T-helper 17 cell (primary cell): ENCODE measurements at places on chromosomes 1 and 21.

DNA sequence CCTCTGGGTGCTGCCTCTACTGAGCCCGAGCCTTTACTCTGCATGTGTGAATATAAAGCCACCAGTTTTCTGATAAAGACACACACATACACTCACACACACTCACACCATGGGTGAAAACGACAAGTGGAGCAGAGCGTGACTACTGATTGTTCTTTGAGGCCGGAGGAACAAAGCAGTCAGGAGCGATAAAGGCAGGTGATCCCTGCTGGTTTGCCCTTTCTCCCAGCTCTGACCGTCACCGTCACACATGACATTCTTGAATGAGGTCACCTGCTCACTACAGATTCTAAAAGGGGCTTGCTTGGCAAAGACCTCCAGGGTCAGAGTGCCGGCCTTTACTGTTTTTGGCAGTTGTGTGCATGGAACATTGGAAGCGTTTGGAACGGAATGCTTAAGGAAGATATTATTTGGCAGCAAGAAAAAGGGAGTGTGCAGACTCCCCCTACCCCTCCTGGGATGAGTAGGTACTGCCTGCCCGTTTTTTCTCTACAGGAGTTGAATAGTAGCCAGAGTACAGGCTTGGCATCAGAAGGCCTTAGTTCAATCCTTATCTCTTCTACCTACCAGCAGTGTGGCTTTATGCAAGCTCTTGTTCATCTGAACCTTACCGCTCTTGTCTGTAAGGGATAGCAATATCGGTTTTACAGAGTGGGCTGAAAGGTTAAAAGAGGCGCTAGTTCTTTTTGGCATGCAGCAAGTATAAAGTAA, 79.7 kb downstream of the PBX1 start:
- no peak for DNase-seq

DNA sequence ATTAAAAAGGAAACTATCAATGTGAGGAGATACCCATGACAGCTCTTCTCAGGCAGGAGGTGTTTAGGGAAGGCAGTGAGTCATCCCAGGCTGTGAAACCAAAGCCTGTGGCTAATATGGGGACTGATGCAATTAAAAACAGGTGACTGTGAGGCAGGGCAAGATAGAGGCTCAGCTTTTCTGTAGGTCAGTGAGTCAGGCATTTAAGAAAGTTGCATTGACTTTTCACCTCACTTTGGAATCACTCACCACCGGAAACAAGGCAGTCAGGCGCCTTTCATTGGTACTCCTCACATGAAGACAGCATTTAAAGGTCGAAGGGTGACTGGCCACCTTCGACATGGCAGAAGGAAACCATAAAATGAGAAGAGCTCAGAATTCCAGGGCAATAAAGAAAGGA, 54.5 kb downstream of the PAPPA2 start:
- no peak for DNase-seq

- DNase-seq, result no peak
These were observed 143.1 kb downstream of the PHTF1 start for GRCh38 chr1:113616156-113616555.

DNA sequence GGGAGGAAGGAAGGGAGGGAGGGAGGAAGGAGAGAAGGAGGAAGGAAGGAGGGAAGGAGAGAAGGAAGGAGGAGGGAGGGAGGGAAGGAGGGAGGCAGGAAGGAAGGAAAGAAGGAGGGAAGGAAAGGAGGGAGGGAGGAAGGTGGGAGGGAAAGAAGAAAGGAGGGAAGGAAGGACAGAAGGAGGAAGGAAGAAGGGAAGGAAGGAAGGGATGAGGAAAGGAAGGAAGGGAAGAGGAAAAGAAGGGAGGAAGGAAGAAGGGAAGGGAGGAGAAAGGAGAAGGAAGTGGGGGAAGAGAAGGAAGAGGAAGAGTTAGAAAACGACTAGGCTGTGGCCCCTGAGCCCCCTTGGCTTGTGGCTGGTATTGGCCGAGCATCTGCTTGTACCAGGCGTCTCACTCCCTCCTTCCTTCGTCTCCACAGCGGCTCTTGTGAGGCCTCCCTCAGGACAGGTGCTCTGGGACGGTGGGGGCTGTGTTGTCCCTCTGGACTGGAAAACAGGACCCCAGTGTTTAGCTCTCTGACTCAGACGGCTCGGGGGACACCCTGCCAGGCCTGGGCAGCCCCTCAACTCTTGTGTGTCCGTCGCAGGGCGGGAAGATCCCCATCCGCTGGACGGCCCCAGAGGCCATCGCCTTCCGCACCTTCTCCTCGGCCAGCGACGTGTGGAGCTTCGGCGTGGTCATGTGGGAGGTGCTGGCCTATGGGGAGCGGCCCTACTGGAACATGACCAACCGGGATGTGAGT, 36.2 kb upstream of the C1QA start:
- DNase-seq, result no peak
